ENCODE measurements at places on chromosomes 7 and 10.

GRCh38 chr7:1028775-1029636, 15.3 kb upstream of the GPR146 start:
- peak; percentile 84 for DNase-seq

GRCh38 chr10:114967071-114967470, 29.1 kb downstream of the TRUB1 start:
- no peak for DNase-seq

GRCh38 chr10:97355571-97355975, 21.0 kb upstream of the FRAT2 start:
- DNase-seq, result peak; percentile 35

- no peak for DNase-seq
Observed at GRCh38 chr10:20871970-20872369, 25.1 kb downstream of the NEBL start.

- DNase-seq, result no peak
Observed at GRCh38 chr10:3961082-3961481, 176.1 kb upstream of the KLF6 start.

GRCh38 chr7:123047955-123048354, 52.5 kb upstream of the TAS2R16 start:
- DNase-seq, result no peak

- DNase-seq, result no peak
Observed at GRCh38 chr7:2986561-2986960, 57.1 kb downstream of the CARD11 start.

- no peak for DNase-seq
Observed at GRCh38 chr10:101464599-101464998, 110.6 kb downstream of the BTRC start.

DNA sequence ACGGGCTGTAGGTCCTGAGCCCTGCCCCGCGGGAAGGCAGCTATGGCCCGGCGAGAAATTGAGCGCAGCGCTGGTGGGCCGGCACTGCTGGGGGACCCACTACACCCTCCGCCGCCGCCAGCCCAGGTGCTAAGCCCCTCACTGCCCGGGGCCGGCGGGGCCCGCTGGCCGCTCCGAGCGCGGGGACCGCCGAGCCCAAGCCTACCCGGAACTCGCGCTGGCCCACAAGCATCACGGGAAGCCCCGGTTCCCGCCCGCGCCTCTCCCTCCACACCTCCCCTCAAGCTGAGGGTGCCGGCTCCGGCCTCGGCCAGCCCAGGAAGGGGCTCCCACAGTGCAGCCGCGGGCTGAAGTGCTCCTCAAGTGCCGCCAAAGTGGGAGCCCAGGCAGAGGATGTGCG, 5.5 kb upstream of the CACUL1 start:
- DNase-seq, result no peak

DNA sequence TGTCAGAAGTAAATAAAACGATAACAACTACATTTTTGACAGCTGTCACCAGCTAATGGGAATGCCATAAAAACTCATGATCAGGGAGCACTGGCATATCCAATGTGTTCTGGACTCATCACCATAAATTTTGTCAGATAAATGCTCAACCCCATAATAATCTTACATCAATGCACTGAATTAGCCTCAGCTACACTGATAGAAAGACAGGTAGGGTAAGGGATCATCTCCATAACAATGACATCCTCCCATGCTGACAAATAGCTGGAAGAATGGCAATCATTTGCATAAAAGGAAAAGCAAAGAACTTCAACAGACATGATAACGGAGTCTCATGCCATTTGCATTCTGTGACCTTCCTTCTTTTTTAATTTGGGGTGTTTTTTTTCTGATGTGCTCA, 352.8 kb upstream of the PFKP start:
- DNase-seq, result no peak

DNA sequence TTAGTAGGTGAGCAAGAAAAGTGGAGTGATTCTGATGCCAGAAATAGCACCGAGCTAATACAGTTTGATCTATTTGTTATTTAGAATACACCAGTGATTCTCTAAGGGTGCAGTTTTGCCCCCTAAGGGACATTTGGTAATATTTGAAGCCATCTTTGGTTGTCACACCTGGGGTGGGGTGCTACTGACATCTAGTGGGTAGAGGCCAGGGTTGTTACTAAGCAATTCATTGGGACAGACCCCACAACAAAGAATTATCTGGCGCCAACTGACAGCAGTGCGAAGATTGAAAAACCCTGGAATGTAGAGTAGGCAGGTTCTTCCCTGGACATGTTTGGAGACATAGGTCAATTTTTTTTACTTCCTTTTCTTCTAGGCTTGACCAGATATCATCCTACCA, 14.6 kb downstream of the PALS2 start:
- no peak for DNase-seq

- DNase-seq, result no peak
Observed at GRCh38 chr10:86373251-86373650, 6.7 kb upstream of the GRID1 start.

GRCh38 chr10:58593008-58593407, 80.3 kb downstream of the BICC1 start:
- DNase-seq, result no peak

Data from prostate gland (tissue), 2 donors.